ENCODE measurements at places on chromosomes 2 and 18.

GRCh38 chr18:59695551-59695950 is 1.7 kb downstream of the CCBE1 start:
- no peak for DNase-seq

GRCh38 chr2:34242763-34243123 is 643.6 kb upstream of the FAM98A start:
- no peak for DNase-seq

GRCh38 chr18:35786365-35787042 is 186.0 kb upstream of the RMP24 start:
- DNase-seq: no peak

DNA sequence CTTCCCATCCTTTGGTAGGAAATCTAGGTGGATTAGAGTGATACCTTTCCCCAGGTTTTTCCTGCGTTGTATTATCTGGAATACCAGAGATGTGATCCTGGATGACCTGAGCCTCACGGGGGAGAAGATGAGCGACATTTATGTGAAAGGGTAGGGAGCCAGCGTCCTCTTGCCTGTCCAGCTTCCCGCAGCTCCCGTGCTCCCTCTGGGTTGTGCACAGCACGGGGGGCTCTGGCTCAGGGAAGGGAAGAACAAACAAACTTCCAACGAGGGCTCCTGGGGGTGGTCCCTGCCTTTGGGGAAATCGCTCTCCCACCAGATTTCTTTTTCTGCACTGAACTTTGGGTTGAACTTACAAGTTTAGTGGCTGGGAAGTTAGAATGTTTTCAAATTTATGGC is 215.7 kb downstream of the DYSF start:
- DNase-seq: no peak

DNA sequence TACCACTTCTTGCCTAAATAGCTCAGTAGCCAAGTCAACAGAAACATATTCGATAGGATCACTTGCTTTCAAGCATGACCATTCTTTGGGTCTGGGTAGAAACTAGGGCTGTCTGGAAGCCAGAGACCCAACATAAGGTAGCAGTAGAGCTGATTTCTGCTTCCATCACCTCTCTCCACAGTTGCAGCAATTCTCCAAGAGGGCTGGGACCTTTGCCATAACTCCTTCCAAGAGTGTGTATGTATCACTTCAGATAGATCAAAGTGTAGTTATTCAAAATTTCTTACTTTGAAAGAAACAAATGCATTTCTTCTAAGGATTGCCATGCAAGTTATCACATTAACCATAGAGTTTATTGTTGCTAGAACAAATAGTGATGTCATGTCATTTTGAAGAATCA is 172.0 kb upstream of the GALNT5 start:
- DNase-seq: no peak

DNA sequence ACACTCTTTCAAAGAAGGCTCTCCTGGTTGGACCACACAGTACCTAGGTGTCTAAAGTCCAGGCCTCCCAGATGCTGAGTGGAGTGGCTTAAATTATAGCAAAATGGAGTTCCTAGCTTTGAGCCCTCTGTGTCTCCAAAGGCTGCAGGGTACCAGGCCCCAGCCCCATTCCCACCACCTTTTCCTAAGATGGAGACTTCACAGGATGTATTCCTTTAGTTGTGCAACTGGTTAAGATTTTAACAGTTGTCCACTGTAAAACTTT is 4.9 kb downstream of the SMAD7 start:
- DNase-seq: no peak

GRCh38 chr2:28602751-28603639 is 107.1 kb downstream of the PLB1 start:
- DNase-seq: no peak

DNA sequence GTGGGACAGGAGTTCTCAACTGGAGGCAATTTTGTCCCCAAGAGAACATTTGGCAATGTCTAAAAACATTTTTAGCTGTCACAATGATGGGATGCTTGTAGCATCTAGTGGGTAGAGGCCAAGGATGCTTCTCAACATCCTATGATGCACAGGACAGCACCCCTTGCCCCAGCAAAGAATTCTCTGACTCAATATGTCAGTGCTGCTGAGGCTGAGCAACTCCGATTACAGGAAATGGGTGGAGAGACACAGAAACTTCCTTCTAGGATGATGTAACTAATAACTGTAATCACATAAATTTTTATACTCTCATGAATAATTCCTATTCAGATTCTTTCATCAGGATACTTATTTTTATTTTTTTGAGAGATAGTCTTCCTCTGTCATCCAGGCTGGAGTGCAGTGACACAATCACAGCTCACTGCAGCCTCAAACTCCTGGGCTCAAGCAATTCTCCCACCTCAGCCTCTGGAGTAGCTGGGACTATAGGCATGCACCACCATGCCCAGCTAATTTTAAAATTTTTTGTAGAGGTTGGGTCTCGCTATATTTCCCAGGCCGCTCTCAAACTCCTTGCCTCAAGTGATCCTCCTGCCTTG is 120.3 kb upstream of the ACAA2 start:
- DNase-seq: no peak

DNA sequence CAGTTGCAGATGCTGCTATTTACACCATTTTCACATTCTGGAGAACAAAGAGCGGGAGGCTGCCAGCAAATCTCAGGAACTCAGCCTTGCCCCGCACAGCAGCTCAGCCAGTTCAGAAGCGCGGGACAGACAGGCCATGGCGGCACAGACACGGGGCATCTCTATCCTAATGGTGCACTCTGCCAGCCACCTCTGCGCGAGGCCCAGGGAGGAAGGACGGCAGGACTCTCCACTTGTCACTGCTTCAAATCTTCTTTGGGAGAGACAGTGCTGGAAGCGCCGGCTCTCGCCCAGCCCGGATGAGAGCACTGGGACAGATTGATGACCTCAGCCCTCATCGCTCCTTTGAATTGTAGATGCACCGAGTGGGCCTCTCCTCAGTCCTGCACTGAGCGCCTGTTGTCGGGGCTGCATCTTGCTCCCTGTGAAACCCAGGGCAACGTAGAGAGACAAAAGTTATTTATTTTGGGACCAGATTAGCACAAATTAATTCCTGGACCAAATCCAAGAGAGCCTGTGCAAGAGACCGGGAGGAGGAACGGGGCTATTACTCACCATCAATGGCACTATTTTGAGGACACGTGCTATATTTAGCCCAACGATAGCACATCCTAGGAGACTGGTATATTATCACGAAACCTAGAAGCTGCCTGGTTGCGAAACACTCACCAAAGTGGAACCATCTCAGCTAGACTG is 211.4 kb upstream of the SMIM21 start:
- no peak for DNase-seq

GRCh38 chr2:1930376-1930775 is 186.1 kb upstream of the PXDN start:
- DNase-seq: no peak

DNA sequence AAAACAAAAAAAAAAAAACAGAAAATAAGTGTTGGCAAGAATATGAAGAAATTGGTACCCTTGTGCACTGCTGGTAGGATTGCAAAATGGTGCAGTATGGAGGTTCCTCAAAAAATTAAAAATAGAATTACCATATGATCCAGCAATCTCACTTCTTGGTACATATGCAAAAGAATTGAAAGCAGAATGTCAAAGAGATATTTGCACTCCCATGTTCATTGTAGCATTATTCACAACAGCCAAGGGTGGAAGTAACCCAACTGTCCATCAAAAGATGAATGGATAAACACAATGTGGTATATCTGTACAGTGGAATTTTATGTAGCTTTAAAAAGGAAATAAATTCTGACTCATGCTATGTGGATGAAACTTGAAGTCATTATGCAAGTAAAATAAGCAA is 72.8 kb upstream of the POU3F3 start:
- no peak for DNase-seq

DNA sequence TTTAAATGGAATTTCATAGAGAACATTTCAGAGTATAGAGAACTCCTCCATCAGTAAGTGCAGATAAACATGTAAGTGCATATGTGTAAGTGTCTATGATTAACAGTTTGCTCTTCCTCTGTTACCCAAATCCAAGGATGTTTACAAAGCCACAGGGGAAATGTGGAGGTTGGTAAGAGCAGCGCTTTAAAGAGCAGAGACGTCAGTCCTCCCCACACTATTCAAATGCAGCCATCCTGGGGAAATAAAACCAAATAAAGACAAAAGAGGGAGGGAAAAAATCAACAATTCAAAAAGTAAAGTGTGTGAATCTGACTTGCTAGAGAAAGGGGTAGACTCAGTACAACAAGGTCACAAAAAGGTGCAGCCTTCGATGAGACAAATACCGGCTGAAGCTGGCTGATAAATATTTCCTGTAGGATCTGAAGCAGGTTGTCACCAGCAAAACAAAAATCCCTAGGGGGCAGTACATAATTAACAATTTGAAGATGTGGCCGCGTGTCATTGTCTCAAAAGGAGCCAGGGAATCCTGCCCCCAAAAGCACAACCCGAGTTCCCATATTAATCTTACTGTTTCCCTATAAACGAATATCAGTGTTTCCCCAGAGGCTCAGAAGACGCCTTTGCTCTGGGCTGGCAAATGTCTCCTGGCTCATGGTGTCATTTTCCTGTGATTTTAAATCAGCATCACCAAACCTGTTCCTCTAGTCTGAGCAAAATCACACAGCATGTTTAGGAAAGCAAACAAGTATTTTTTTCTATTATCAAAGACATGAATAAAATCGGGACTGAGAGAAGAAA is 216.5 kb downstream of the CDCA7 start:
- DNase-seq: no peak

DNA sequence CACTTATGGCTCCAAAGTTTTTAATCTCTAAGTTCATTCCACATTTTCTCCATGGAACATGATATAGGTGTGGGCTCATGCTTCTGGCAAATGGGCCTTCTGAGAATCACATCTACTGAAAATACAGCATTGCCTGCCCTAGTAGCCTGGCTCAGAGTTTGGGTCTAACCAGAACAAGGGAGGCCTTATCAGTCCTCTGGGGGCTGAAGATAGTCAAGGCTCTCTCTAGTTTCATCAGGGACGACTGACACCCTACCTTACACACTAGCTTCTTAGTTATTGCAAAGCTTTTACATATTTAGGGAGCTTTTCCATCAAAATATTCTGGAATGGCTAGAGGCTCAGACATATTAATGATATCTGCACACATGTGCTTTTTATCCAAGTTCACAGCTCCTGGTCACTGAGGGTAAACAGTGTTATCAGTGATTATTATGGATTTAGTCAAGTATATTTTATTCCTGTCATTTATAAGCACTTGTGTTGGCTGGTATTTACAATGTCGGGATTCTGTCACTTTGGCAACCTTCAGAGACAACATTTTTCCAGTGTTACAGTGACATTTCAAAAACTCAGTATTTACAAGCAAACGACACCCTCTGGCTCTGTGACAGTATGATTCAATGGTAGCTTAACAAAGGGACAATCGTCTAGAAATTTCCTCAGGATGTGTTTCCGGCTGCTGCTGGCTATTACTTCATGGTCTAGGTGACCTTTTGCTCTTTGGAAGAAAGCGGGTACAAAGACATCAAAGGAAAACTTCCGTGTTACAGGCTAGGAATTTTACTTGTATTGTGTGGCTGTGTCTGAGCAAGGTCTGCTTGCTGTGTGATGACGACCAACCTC is 200.6 kb downstream of the TCF4 start:
- no peak for DNase-seq

GRCh38 chr2:135709992-135710391 is 31.7 kb upstream of the UBXN4 start:
- DNase-seq: peak; percentile 43
